ENCODE measurements at places on chromosomes 12 and 14.

GRCh38 chr14:23431486-23431885, 4.0 kb downstream of the MYH7 start:
- no peak for DNase-seq

DNA sequence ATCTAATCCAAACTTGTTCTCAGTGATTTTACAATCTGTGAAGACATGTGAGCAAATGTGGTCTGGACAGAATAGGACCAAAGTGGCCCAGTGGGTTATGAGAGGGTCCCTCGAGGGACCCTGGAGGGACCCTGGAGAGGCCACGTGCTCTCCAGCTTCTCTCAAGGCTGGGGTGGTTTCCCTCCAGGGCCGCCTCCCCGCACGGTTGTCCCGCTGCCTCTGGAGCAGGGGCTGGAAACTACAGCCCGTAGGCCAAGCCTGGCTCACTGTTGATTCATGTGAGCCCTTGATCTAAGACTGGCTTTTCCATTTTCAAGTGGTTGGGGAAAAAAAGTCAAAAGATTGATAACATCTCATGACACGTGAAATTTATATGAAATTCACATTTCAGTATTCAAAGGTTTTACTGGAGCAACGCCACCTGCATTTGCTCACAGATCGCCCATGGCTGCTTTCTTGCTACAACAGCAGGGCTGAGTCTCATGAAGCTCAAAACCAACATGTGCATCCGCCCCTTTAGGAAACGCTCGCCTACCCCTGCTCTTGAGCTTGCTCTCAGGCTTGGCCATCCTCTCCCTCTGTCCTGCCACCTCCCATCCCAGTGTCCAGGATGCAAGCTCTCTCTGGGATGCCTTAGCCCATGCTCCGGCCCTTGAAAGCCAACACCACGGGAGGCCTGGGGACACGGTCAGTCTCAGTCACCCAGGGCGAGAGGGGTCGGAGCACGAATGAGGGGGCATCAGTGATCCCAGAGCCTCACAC, 12.1 kb upstream of the LRTM2 start:
- DNase-seq = no peak

- no peak for DNase-seq
Measured at GRCh38 chr14:25003537-25003936, 46.4 kb downstream of the STXBP6 start.

DNA sequence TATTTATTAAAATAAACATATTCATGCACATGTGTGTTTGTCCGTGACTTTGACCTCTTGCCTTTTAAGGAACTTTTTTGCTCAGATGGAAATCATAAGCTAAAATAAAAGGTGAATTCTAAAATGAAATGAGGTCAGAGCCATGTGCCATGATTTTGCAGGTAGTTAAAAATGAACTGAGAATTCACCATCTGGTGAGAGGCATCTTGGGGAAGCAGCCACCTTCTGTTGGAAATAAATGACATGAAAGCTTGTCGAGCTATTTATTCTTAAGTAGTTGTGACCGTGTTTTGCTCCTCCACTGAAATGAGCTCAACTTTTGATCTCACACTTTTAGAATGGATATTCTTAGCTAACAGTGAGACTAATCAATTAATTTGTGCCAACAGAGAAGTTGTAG, 56.8 kb upstream of the CNOT2 start:
- no peak for DNase-seq

Data from GDM1 (cell line).